Dermis lymphatic vessel endothelial cell (primary cell): ENCODE measurements at places on chromosomes 16 and 17. TPM values are rescaled to one million over a fixed set of nuclear protein-coding genes. Genes with fewer than 3 reads are reported as not detected.

The MEIOB gene
- not detected in 2 replicates for total RNA-seq

The MYO1D gene
- total RNA-seq = 36.5 and 69.2 TPM in 2 replicates

The LGALS9 gene
- 27.6 and 35.3 TPM in 2 replicates for total RNA-seq

The MYH1 gene
- under 0.01 TPM in 1 of 2 replicates, not detected in the other for total RNA-seq

The ABCA10 gene
- 0.43 and 0.60 TPM in 2 replicates for total RNA-seq

The GPR139 gene
- total RNA-seq = not detected in 2 replicates

The KRT31 gene
- total RNA-seq = not detected in 2 replicates

The PMFBP1 gene
- total RNA-seq = under 0.01 and 0.11 TPM in 2 replicates

The SOST gene
- total RNA-seq = not detected in 2 replicates

The RNF222 gene
- total RNA-seq = not detected in 2 replicates

The CNGB1 gene
- total RNA-seq = not detected in 2 replicates

The P2RX1 gene
- total RNA-seq = not detected in 2 replicates

The ATF7IP2 gene
- total RNA-seq = 9.4 and 9.9 TPM in 2 replicates

The CD300LB gene
- not detected in 2 replicates for total RNA-seq

The ADAM11 gene
- total RNA-seq = under 0.01 TPM in 1 of 2 replicates, not detected in the other

The TMEM100 gene
- total RNA-seq = 4.8 and 8.1 TPM in 2 replicates

The HOXB2 gene
- total RNA-seq = 0.09 and 0.76 TPM in 2 replicates

The CD300LF gene
- total RNA-seq = not detected in 2 replicates

The KCNH6 gene
- under 0.01 TPM in 1 of 2 replicates, not detected in the other for total RNA-seq

The PKMYT1 gene
- 0.60 and 0.98 TPM in 2 replicates for total RNA-seq

The MPP2 gene
- under 0.01 and 0.11 TPM in 2 replicates for total RNA-seq

The GRAPL gene
- total RNA-seq = 35.2 and 71.3 TPM in 2 replicates

The SPNS2 gene
- 46.9 and 59.2 TPM in 2 replicates for total RNA-seq

The DEXI gene
- total RNA-seq = 35.0 and 39.7 TPM in 2 replicates

The NLGN2 gene
- 1.2 and 1.3 TPM in 2 replicates for total RNA-seq

The MMP28 gene
- total RNA-seq = 0.33 and 0.60 TPM in 2 replicates

The GPR142 gene
- not detected in 2 replicates for total RNA-seq

The GPR179 gene
- not detected in 2 replicates for total RNA-seq

The IKZF3 gene
- not detected in 2 replicates for total RNA-seq

The USH1G gene
- total RNA-seq = not detected in 2 replicates

The C17orf75 gene
- 23.5 and 23.8 TPM in 2 replicates for total RNA-seq

The HES7 gene
- total RNA-seq = not detected in 2 replicates

The EPN3 gene
- under 0.01 TPM in 2 replicates for total RNA-seq

The C1QTNF8 gene
- total RNA-seq = not detected in 2 replicates

The SLC52A1 gene
- total RNA-seq = under 0.01 and 0.17 TPM in 2 replicates

The SCGB1C2 gene
- not detected in 2 replicates for total RNA-seq

The BRIP1 gene
- total RNA-seq = 1.6 and 1.9 TPM in 2 replicates

The MAF gene
- total RNA-seq = 58.2 and 108 TPM in 2 replicates

The SENP3 gene
- 58.6 and 71.4 TPM in 2 replicates for total RNA-seq

The BAIAP3 gene
- total RNA-seq = 1.3 and 3.4 TPM in 2 replicates

The WFDC1 gene
- total RNA-seq = not detected in 2 replicates

The PLCD3 gene
- 5.5 and 9.0 TPM in 2 replicates for total RNA-seq

The ABCA8 gene
- 0.26 and 0.43 TPM in 2 replicates for total RNA-seq

The TNFSF12 gene
- 6.3 and 9.1 TPM in 2 replicates for total RNA-seq
